Activated CD4-positive, alpha-beta T cell treated with anti-CD3 and anti-CD28 coated beads, Interleukin-2, amount 10 ng/mL, durations not matched to agents 24 days and 14 days (primary cell): ENCODE measurements at places on chromosomes 3 and 15. TPM values are rescaled to one million over a fixed set of nuclear protein-coding genes. Genes with fewer than 3 reads are reported as not detected.

SLC22A13 gene
- 0.47 and 0.54 TPM in 2 replicates for total RNA-seq

PODXL2 gene
- total RNA-seq = 9.2 and 9.8 TPM in 2 replicates

CCDC191 gene
- total RNA-seq = 0.66 and 1.7 TPM in 2 replicates

DNA sequence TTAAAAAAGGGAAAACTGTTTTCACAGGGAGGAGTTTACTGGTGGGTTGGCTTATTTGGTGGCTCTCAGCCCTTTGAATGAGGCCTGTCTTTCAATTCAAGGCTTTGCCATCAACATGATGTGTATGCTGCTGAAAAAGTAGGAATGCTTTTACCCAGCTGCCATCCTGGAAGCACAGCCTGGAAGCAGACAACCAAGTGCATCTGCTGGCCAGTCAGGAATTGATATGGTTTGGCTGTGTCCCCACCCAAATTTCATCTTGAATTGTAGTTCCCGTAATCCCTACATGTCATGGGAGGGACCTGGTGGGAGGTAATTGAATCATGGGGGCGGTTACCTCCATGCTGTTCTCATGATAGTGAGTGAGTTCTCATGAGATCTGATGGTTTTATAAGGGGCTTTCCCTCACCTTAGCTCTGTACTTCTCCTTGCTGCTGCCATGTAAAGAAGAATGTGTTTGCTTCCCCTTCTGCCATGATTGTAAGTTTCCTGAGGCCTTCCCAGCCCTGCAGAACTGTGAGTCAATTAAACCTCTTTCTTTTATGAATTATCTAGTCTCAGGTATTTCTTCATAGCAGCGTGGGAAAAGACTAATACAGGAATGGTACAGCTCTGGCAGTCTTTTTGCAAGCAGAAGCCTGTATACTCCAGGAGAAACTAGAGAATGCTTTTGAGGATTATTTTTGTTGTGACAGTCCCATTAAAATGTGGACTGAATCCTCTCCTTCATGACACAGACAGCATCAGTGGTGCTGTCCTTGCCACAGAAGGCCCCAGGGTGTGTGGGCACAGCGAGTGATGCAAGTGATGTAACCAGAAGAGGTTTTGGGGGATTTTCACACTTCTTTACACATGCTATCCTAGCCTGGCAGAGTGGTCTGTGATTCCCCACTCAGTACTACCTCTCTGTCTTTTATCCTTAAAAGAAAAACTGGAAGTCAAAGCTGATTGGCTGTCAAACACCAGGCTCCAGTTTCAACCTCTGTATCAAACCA lies 20.0 kb downstream of the PLCL2 start:
- no peak for DNase-seq

DNA sequence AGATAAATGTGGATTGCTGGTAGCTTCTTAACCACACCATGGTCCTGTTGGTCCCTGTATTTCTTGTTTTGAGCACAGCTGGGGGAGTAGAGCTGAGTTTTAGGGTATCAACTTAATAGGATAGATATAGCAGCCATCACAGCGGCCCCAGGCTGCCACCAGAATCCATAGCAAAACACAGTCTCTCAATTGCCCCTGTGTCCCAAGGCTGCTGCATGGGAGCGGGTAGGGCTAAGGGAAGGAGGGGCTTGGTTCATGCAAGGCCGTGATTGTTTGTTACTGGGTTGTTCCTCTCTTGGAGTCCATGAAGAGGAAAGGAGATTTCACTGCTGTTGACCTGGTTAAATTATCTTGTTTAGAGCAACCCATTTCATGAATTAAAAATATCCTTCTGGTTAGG lies 22.1 kb downstream of the ARNT2 start:
- DNase-seq = no peak

FBLN2 gene
- not detected in 2 replicates for total RNA-seq

CCDC33 gene
- total RNA-seq = not detected in 2 replicates

- DNase-seq = no peak
Measured at GRCh38 chr15:53115563-53115962, 325.4 kb upstream of the ONECUT1 start.

DNA sequence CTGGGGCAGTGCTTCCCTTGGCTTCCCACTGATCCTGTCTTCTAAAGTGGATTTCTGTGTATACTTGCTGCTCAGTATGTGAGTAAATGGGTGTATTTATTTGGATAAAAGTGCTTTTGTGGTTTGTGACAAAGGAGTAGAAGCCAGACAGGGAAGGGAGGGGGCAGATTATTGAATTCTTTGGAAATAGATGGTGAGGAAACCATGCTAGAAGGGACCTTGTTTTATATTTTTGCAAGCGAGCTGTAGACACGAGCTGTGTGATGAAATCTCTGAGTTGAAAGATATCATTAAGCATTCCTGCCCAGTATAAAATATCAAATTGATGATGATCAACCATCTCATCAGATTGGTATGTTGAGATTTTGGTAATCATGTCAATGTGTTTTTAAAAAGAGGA lies 68.9 kb downstream of the DUT start:
- no peak for DNase-seq

DNA sequence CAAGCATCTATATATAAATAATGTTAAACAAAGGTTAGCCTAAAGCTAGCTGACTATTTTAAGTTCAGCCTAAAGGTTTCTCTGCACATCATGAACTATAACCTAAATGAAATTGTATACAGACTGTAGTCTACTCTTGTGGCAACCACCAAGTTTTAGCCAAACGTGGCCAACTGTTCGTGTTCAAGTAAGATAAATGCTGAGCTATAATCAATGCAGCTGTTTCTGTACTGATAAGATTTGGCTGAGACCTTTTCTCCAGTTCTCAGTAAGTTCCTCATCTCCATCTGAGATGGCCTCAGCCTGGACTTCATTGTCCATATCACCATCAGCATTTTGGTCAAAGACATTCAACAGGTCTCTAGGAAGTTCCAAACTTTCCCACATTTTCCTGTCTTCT lies 43.7 kb upstream of the IGSF10 start:
- no peak for DNase-seq

- DNase-seq = no peak
Measured at GRCh38 chr3:52223449-52224408, 1.7 kb downstream of the TLR9 start.

DNA sequence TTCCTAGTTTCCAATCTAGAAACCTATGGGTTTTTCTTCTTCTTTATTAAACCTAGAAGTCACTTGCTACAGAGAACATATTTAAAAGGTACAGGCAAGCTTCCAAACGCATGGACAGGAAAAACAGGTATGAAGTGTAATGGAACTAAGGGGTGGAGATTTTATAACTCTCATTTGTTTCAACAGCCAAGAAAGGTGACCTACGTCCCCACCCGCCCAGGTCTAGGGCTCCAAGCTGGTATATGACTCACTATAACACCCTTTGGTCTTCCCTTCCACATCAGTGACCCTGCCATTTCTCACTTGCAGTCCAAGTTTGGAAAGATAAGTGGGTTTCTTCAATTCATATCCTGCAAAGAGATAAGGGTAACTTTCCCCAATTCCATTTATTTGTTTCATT lies 6.0 kb upstream of the LIPH start:
- no peak for DNase-seq

STRC gene
- 0.05 and 0.45 TPM in 2 replicates for total RNA-seq

- no peak for DNase-seq
Measured at GRCh38 chr15:57890351-57890750, 175.2 kb downstream of the ALDH1A2 start.

GRCh38 chr3:158711886-158712285 lies 20.4 kb downstream of the RARRES1 start:
- DNase-seq = no peak

GRCh38 chr3:44000586-44000985 lies 241.1 kb upstream of the TOPAZ1 start:
- DNase-seq = no peak

GOLGA6L22 gene
- total RNA-seq = not detected in 2 replicates

DNA sequence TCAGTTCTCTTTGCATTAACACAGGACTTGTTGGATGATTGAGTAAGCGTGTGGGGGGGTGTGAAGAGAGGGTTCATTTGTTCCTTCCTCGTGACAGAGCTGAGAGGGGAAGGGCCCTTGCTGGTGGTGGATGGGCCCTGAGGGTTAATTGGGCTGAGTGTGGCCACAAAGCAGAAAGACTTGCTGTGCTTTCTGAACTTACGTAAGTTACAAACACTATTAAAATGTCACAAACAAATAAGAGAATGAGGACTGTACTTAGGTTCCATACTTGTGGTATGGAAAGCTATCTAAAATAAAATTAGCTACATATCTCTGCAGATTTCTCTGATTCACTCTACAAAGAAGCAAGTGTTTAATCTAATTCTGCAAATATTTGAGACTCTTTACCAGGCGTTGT lies 231.3 kb downstream of the LPP start:
- peak; percentile 48 for DNase-seq
